ENCODE measurements at places on chromosomes 11 and 22. TPM values are rescaled to one million over a fixed set of nuclear protein-coding genes. Genes with fewer than 3 reads are reported as not detected.

GRCh38 chr22:44143579-44143978, 37.1 kb upstream of the PARVG start:
- no peak for DNase-seq

- DNase-seq: no peak
Measured at GRCh38 chr11:10116588-10116987, 177.4 kb downstream of the SBF2 start.

Gene RAG1
- total RNA-seq: 1.0 TPM

GRCh38 chr11:92098172-92098571, 126.4 kb upstream of the FAT3 start:
- no peak for DNase-seq

DNA sequence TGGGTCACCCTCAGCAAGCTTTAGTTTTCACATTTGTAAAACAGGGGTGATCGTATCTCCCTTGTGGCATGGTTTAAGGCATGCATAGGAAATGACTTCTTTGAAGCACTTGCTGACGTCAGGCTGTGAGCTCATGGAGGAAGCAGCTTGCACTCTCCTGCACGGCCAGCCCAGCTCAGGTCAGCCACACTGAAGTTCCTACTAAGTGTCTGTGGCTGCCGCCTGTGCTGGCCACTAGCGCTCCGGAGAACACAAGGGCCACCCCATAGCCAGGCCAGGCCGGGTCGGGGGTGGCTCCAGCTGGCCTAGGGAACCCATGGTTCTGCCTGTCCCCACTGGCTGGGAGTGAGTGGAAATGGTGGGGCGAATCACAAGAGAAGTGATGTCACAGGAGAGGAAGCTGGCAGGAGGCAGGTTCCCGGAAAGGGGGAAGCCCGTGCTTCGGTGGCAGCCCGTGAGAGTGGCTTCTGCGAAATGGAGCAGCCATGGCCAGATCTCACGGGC, 28.2 kb downstream of the KCTD17 start:
- DNase-seq: no peak

Gene TSGA10IP
- total RNA-seq: not detected

DNA sequence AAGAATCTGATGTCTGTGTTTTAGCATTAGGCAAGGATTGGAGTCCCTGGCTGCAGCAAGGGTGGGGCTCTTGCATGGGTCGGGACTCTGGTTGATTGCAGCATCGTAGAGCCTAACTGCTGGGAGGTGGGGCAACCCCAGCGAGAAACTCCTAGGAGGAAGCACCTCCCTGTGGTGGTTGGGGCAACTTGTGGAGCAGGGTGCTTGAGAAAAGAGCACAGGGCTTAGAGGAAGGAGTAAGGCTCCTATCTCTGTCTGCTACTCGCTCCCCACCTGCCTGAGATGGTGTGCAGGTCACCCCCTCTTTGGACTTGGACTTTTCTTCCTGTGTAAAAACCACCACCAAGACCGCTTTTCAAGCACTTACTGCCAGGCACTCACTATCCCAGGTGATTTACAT, 15.6 kb downstream of the SREBF2 start:
- DNase-seq: no peak

Gene SLC1A2
- under 0.01 TPM for total RNA-seq

Gene SMTNL1
- total RNA-seq: not detected

GRCh38 chr11:110883256-110883655, 171.0 kb upstream of the ARHGAP20 start:
- DNase-seq: no peak

Gene UBQLNL
- 0.06 TPM for total RNA-seq

GRCh38 chr22:22156716-22157347, 87.8 kb upstream of the VPREB1 start:
- peak; percentile 38 for DNase-seq

Gene SLC37A2
- 2.7 TPM for total RNA-seq

DNA sequence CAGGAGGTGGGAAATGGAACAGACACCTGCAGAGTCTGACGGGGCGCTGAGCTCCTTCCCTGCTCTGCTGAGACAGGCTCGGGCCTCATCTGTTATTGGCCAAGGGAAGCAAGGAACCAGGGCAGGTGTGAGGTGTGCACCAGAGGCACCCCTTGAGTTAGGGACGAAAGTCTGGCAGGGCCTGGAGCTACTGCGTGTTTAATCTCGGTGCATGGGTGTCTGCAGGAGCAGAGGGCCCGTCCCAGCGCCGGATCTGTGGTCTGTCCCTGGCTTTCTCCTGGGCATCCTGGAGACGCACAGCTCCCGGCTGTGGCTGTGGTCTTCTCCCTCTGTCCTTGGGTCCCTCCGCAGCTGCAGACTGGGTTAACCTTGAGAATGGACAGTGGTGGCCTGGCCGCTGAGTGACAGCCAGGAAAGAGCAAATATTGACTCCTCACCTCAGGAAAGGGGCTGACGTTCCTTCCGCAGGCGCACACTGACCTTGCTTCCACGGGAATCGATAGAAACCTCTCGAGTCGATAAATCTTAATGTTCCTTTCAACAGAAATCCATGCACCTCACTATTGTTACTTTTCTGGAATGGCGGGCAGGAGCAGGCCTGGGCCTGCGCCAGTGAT, 975.6 kb downstream of the BRD1 start:
- no peak for DNase-seq

- no peak for DNase-seq
Measured at GRCh38 chr11:27997344-27997743, 110.6 kb downstream of the KIF18A start.

- no peak for DNase-seq
Measured at GRCh38 chr22:23457380-23457985, 122.6 kb downstream of the IGLL1 start.

GRCh38 chr11:116030697-116031331, 526.6 kb upstream of the CADM1 start:
- DNase-seq: no peak

DNA sequence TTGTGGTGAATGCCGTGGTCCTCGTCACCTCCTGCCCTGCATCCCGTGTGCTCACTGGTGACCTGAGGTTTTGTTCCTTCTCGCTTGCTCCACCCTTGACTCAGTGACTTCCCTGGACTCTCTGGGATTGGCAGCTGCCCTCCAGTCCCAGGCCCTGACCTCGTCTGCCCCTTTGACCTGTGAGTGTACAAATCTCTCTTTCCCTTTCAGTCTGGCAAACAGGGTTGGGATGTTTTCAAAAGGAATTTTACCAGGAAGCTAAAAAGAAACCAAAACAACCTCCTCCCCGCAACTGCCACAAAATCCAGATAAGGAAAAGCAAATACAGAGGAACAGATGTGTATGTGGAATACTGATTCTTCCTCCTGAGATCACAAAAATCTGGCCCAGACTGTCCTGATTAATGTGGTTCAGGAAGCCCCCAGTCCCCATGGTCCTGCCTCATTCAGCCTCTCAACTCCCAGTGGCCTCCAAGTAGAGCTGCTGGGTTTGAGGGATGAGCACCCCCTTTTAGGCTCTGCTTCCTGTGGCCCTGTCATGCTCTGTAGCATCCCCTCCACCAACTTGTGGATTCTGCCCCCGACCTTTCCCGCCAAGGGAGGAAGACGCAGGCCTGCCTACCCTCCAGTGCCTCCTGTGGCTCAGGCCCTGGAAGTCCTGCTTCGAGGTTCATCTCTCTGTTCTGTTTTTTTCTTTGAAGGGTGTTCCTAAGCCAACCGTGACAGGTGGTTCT, 15.2 kb downstream of the ROBO4 start:
- DNase-seq: no peak

- no peak for DNase-seq
Measured at GRCh38 chr22:19554834-19555404, 30.7 kb upstream of the CLDN5 start.

DNA sequence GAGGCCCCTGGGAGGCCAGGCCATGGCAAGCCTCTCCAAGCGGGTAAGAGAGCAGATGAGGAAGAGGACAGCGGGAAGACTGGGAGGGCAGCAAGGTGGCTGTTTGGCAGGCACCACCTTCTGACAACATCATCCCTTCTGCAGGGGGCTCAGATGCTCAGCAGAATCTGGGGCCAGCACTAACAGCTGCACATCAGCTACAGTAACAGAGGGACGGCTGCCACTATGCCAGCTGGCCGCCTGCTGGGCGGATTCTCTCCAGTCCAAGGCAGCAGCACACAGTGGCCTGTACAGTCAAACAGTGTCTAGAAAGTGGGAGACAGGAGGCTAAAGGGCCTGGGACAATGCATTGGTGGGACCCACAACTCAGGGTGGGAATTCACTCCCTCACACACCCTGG, 10.7 kb upstream of the TXN2 start:
- DNase-seq: no peak

Gene UBE2L3
- total RNA-seq: 102 TPM

GRCh38 chr11:196786-197731, 4.2 kb downstream of the SCGB1C1 start:
- DNase-seq: no peak

DNA sequence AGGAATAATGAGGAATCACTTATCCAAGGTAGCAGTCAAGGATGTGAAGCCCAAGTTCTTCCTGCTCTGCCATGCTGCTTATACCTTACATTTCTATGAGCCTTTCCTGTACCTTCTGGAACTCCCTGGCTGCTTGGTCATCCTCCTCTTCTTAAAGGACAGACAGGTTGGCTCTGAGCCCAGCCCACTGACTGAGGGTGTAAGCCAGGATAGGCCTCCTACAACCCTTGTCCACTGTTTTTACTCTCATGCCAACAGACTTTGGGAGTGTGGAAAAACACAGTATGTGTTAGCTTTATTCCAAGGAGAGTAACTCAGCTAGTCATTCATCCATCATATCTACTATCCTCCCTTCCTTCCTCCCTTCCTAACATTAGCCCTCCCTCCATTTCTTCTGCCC, 47.5 kb downstream of the IRAG1 start:
- no peak for DNase-seq

DNA sequence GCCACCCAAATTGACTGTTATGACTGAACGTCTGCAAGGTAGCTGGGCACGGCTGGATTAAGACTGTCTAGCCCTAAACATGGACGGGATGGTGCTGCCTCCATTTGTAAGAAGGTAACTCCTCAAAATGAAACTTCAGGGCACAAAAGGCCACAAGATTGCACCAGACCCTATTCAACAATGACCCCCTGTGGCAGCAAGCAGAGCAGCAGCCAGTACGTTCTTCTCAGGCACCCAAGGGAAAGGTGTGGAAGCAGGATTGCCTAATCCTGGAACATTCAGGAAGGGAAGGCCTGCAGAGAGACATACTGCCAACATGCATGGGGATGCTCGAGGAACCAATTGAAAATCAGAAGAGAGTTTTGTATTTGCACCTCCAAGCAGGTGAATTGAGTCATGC, 4.5 kb upstream of the TBX10 start:
- DNase-seq: no peak

- no peak for DNase-seq
Measured at GRCh38 chr11:126791446-126791845, 209.1 kb downstream of the KIRREL3 start.

GRCh38 chr11:8288824-8289491, 25.3 kb upstream of the LMO1 start:
- DNase-seq: no peak

Gene OR52I2
- total RNA-seq: not detected

DNA sequence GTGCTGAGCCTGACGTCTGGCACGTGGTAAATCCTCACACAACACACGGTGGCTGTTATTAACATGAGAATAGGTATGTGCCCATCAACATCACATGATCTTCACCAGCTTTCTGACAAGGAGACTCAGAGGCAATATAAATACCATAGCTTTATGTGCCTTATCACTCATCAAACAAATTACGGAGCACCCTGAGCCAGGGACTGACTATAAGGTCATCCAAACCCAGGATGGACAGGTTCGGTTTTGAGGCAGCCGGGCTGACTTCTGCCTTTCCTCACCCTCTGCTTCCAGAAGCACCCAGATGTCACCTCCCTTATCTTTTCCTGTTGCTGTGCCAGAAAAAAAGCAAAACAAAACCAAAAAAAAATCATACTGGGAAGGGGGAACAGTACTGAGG, 5.7 kb upstream of the PLAAT3 start:
- no peak for DNase-seq

- DNase-seq: no peak
Measured at GRCh38 chr11:115153135-115153534, 351.1 kb downstream of the CADM1 start.

DNA sequence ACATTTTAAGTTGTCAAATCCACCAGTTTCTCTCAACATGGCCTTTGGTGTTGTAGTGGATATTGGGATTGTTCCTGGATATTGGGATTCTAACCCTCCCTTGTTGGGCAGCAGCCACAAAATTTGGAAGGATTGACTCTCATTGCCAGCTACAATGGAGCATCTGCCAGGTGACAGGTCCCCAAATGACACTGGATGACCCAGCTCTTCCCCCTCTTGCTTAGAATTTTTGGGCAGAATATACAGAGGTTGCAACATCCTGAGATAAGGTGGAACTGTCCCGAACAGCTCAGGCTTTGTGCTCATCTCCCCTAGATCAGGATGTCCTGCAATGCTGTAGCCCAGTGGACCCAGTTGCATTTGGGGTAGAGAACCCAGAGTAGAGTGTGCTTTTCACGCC, 5.3 kb upstream of the TBC1D22A start:
- no peak for DNase-seq

- no peak for DNase-seq
Measured at GRCh38 chr22:41286639-41287091, 678 bp upstream of the RANGAP1 start.

DNA sequence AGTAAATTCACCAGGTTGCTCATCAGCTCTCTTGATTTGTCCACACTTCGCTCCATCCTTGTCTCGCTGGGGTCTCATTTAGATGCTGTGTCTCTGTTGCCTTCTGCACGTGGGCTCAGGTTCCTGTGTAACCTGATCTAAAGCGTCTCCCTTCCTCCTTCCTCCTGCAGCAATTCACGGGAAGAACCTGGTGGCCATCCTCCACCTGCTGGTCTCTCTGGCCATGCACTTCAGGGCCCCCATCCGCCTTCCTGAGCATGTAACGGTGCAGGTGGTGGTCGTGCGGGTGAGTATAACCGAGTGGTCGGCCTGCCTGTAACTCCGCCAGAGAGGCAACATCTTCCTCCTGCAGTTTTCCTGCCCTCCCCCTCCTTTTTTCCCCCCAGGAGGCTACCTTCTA, 48.0 kb upstream of the PARVG start:
- DNase-seq: no peak

DNA sequence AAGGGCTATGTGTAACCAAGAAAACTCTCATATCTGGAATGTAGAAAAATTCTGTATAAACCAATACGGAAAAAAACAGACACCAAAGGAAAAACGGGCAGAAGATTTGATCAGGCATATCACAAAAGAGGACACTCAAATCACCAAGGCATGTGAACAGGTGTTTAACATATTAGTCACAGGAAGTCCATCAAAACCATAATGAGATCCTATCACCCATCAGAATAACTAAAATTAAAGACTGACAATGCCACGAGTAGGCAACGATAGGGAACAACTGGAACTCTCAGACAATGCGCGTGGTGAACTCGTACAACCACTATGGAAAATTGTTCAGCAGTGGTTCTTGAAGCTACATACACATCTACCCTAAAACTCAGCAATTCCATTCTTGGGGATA, 94.5 kb downstream of the MICAL3 start:
- DNase-seq: no peak

Gene TMEM86A
- 2.0 TPM for total RNA-seq

Gene MCAM
- 660 TPM for total RNA-seq

Gene CLDN5
- 1.2 TPM for total RNA-seq

Gene SLC22A9
- total RNA-seq: not detected

GRCh38 chr22:38313384-38313955, 3.8 kb downstream of the CSNK1E start:
- DNase-seq: no peak

Gene SCO2
- total RNA-seq: not detected

GRCh38 chr11:76209375-76209972, 3.2 kb upstream of the WNT11 start:
- no peak for DNase-seq

All from epithelial cell of proximal tubule (primary cell).